ENCODE measurements at places on chromosomes 12 and 14. TPM values are rescaled to one million over a fixed set of nuclear protein-coding genes. Genes with fewer than 3 reads are reported as not detected.
A peak's percentile ranks its signal among the peaks of the same experiment; 100 is the strongest.

- no peak for DNase-seq
Observed at GRCh38 chr14:48568688-48569087, 893.3 kb upstream of the MDGA2 start.

The NOVA1 gene
- total RNA-seq = 2.7 TPM

DNA sequence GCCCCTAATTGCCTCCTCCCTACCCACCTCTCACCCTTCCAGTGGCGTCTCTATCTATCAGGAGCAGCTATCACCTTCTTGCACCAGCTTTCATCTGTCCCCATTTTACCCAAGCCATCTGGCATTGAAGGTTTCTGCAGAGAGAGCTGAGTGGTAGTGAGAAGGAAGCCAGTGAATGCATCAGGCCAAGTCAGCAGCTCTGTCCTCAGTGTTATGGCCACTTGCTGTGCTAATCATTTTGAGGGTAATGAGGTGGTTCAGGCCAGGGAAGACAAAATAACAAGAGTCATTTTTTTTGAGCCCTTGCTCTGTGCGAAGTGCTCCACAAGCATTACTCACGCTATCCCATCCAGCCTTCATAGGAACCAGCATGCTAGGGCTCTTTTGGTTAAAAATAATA is 164.7 kb downstream of the SUDS3 start:
- no peak for DNase-seq

DNA sequence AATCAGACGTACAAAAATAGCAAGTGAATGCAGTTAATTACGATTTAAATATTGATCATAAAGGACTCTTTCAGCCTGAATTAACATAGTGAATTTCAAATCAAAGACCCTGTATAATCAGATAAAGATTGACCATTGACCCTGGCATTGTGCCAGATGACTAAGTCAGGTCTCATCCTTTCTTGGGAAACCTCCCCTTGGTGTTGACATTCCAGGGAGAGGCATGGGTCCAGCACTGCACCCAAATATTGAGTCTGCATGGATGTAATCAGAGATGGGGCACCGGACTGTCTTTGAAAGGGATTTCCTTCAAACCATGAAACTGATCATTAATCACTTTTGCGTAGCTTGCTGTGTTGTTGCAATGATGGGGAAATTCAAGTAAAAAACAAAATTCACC is 1138.2 kb downstream of the BCL11B start:
- DNase-seq = no peak

- peak; percentile 39 for DNase-seq
Observed at GRCh38 chr12:56385873-56386272, 23.2 kb upstream of the APOF start.
